ENCODE measurements at places on chromosomes 1 and 21.
A peak's percentile ranks its signal among the peaks of the same experiment; 100 is the strongest.

DNA sequence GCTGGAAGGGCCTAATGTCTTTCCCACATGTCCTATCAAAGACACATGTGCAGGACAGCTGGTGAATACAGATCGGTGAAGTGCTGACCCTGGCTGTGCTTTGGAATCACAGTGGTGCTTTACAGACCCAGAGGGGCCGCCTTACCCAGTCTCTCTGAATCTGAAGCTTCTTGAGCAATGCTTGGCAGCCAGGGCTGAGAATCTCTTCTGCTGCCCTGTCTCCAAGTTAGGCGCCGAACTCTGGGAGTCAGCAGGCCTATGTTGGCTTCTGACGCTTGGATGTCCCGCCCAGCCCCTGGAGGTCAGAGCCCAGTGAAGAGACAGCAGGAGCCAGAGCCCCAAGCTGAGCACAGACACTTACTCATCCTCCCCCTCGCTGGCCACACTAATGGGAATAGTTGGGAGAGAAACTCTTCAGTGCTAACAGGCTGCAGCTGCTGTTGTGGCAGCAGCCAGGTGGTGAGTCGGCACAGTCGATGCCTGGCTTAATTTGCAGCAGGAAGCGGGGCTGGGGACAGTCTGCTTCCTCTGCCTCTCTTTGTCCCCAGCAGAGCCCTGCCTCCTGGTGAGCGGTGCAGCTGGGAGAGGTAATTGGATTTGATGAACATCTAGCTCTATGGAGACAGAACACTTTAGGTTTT is 68.1 kb downstream of the URB2 start:
- DNase-seq: no peak

- DNase-seq: peak; percentile 23
Measured at GRCh38 chr1:40183055-40183710, 22.0 kb downstream of the RLF start.

GRCh38 chr1:248849637-248850036 is 9.2 kb downstream of the ZNF692 start:
- DNase-seq: no peak

- no peak for DNase-seq
Measured at GRCh38 chr1:178408871-178409270, 87.9 kb downstream of the CLEC20A start.

DNA sequence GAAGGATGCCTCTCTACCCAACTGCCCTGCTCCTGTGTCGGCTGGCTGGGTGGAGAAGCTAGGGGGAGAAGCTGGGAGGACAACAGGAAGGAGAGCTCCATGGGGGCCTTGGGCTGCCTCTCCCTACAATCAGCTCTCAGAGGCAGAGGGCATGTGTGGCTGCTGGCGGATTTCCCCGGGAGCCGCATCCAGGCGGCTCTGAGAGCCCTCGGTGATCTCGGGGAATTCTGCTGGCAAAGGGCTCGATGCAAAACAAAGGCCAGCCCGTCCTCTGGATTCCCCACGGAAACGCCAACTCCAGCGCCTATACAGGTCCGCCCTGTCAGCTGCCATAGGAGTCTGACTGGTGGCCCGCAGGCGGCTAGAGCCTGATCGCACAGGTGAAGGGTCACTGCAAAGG is 26.4 kb upstream of the EVA1B start:
- DNase-seq: no peak

GRCh38 chr1:100360790-100361510 is 8.6 kb downstream of the CDC14A start:
- DNase-seq: no peak

DNA sequence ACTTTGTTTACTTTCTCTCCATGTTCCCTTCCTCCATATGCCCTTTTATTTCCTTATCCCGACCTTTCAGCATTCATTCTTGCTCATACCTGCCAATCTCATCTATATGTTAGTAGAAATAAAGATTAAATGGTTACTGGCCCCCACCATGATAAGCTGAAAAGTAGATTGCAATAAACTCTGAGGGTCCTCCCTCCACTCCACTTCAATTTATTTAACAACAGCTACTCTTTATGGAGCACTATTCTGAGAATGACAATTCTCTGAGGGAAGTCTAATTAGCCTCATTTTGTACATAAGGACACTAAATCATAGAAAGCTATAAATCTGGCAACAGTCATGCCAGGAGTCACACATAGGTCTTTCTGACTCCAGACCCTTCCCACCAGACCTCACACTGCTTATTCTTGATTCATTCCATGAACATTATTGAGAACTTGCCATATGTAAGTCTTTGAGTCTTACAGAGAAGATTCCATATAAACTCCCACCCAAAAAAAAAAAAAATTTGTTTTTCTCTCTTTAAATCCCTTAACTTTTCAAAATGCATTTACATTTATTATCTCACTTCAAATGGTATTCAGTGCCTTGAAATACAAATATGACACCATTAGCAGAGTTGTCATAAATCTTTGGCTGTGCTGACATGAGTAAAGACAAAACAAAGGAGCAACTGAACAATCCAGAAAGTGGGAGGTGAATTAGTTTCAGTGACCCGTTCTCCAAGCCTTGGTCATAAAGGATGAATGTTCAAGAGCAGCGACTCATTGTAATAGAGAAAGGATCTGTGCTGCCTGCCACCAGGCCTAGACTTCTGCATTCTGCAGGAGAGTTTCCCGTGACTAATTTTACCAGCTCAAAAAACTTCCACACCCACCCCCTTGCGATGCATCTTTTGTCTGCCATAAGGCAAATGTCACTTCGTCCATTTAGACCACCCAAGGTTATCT is 28.5 kb downstream of the PALMD start:
- DNase-seq: no peak

GRCh38 chr1:225981714-225982113 is 17.4 kb downstream of the SDE2 start:
- DNase-seq: no peak

DNA sequence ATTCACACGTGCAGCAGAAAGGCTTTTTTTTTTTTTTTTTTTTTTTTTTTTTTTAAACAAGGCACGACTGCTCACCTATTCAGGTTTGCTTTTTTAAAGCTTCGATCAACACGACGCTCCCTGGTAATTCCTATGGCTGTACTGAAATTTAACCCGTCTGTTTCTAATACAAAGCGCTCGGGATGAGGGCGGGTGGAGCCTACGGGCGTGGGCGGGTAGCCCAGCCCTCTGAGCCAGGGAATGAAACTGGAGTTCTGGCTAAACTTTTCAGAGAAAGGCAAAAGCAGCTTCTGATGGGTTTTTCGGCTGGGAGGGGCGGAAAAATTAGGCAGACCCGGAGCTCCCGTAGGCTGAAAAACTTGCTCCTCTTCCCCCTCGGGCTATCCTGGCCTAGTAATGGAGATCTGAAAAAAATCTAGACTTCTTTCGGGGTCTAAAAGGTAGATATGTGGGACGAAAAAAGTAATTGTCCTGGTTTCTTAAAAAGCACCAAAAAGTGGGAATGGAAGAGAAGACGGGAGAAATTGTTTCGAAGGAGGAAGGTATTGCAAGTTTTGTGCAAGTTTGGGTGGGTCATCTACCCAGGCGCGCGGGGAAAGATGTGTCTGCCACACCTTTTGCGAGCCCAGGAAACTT is 7.4 kb downstream of the NR5A2 start:
- DNase-seq: no peak

- no peak for DNase-seq
Measured at GRCh38 chr1:155940482-155940992, 901 bp upstream of the RXFP4 start.

DNA sequence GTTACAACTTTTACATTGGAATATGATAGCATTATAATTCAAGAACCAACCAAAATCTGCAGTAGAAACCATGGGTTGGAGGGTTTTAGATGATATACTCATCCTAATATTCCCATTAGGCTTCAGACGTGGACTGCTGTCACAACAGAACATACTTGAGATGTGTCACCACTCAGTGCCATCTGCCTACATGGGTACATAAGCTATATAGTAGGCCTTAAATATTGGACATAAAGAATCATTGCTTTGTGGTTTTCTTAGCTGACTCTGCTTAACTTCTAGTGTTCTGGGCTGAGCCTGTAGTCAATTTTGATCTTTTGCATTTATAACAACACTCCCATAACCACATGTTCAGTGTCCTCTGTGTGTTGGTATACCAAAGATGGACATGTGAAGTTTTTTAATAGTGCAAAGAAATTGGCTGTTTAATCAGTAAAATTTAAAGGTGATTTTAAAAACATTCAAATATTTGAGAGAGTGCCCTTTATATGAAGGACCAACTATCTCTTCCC is 14.2 kb downstream of the RAP1A start:
- DNase-seq: no peak

- peak; percentile 50 for DNase-seq
Measured at GRCh38 chr1:227729881-227730629, 5.0 kb downstream of the JMJD4 start.

DNA sequence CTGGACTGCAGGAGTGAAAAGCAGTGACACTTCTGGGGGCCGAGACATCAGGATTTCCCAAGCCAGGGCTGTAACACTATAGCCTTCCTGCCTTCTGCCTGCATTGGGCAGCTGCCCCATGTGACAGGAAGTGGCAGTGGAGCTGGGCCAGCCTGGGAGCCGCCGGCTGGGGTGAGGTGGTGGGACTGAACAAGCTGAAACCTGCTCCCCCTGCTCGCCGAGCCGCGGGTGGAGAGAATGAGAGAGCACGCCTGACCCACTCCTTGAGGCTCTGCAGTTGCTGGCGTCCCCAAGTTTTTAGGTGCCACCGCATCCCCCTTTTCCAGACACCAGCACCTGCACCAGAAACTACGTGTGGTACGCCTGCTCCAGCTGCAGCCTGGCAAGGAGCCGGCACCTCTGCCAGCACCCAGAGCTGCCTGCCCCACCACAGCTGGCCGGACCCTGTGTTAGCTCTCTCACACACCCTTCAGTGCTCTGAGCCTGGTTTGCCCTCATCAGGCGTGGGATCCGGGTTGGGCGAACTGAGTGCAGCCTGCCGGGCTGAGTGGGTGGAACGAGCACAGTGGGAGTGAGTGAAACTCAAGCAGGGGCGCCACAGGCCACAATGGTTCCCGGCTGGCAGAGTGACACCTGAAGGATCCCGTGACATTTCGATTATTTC is 119.4 kb downstream of the AKT3 start:
- no peak for DNase-seq

DNA sequence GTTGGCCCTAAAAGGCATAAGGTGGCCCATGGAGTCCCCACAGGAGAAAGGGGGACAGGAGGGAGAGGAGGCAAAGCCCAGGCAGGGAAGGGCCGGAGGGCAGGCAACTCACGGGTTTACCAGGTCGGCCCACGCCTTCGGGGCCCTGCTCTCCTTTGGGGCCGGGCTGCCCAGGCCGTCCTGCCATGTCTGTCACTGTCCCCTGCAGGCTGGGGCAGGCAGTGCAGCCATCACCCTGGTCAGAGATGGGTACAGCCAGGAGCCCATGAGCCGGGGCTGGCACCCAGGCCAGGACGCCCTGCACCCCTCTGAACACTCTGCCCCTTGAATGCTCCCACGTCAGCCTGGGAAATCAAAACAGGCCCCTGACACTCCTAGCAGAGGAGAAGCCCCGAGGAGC is 19.8 kb downstream of the COL16A1 start:
- DNase-seq: no peak

GRCh38 chr1:217373761-217374701 is 256.9 kb downstream of the GPATCH2 start:
- no peak for DNase-seq

DNA sequence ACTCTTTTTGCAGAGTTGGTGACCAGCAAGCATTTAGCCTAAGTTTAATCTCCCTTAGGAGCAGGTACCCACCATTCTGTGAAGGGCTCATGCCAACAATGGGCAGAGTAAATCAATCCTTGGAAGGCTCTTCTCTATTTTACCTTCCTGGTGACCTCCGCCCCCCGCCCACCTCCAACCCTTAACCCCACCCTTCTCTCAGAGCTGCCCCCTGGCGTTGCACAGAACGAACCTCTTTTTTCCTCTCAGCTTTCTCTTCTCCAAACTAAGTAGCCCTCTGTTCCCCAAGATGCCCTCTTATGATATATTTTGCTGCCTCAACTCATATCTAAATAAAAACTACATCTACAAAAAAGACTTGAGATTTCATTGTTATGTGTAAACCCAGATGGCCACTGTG is 186.8 kb downstream of the SEC16B start:
- DNase-seq: no peak

- DNase-seq: peak; percentile 81
Measured at GRCh38 chr1:25030674-25031589, 100.9 kb upstream of the RUNX3 start.

- no peak for DNase-seq
Measured at GRCh38 chr1:8155528-8156186, 129.5 kb upstream of the ERRFI1 start.

DNA sequence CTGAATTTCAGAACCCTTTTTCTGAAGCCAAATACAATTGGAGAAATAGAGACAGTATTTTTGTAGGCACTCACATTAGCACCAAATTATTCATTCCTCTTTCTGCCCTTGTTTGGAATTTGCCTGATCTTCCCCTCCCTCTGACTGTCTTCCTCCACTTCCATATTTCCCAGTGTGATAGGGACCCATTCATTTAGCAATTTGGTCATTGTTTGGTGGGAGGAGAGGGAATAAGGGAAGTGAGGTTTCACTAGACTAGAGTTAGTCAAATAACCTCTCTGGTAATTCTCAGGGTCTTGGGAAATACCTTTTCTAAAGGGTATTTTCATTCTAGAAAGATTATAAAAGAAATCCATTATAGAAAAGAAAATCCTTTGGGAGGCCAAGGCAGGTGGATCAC is 31.0 kb upstream of the MTMR11 start:
- DNase-seq: no peak

- no peak for DNase-seq
Measured at GRCh38 chr1:42419126-42419821, 36.5 kb downstream of the ZMYND12 start.

DNA sequence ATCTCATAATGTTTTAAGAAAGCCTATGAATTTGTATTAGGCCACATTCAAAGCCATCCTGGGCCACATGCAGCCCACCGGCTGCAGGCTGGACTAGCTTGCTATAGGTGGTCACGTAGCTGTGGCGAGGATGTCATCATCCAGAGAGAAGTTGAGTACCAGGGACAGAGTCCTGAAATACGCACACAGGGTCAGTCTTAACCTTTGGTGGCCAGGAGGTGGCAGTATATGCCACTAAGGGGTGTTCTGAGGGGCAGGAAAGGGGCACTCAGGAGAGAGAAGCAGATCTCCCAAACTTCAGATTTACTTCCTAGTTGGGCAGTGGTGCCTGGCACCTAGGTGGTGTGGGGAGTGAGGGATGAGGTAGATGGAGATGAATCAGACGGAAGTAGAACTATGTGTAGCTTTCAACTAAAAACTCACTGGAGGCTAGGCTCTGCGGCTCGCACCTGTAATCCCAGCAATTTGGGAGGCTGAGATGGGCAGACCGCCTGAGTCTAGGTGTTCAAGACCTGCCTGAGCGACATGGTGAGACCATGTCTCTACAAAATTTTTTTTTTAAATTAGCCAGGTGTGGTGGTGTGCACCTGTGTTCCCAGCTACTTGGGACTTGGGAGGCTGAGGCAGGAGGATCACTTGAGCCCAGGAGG is 16.3 kb upstream of the CDK18 start:
- DNase-seq: peak; percentile 53

DNA sequence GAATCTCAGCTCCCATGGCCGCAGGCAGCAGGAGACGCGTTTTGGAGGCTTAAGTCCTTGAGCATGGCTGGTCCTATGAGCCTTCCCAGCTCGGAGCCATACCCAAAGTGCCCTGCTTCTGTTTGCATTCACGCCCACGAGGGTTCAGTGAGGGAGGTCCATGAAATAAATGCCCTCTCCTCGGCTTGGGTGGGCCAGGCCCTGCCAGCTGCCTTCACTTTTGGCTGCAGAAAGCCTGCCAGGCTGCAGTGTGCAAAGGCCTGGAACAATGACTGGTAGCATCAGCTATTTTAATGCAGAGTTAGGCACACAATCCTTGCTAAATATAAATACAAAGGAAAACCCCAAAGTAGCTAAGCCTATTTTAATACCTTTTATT is 49.4 kb downstream of the H3-3A start:
- no peak for DNase-seq

GRCh38 chr21:28025111-28025510 is 967.6 kb downstream of the LTN1 start:
- DNase-seq: no peak
